HAP-1 (cell line): ENCODE measurements at places on chromosomes 1 and 21.

DNA sequence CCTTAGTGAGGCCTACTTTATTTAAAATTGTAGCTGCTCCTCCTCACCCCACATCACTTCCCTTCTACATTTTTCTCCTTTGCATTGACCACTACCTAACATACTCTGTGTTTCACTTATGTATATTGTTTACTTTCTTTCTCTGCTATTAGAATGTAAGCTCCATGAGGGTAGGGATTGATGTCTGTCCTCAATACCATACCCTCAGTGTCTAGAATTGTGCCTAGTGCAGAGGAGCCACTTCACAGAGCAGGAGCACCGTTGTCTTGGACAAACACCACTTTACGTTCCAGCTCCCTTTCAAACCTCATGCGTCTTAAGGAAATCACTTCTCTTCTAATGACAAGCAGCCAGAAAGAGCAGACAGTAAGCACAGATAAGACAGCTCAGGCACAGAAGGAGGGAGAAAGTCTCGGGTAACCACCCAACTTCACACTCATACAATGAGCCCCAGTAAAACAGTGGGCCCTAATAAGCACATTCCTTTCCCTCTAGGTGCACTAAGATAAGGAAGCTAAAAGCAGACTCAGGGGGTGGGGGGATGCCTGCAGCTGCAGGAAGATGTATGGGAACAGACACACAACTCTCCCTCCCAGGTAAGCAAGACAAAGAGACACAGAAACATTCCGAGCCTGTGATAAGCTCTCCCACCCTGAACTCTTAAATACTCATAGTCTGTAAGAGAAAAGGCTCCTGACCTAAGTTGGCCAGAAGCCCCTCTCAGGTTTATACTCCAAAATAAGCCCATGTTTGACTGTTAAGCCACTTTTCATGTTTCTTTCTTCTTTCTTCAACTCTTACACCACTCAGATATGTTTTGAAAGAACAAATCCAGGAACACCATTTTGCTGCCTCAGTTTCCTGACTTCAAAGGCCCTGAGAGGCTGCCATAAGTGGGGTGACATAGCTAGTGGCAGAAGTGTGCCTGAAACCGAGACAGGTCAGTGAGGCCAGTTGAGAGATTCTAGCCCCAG is 7.1 kb upstream of the PLEKHM2 start:
- no peak for DNase-seq

GRCh38 chr1:177170756-177171535 is at the start of gene BRINP2:
BRINP2 (plus strand) TSS chr1:177170958; CDS start chr1:177229877, 58,919 bp downstream.
- DNase-seq: no peak

- no peak for DNase-seq
These were observed 50.9 kb downstream of the PRDM15 start for GRCh38 chr21:41827951-41828883.

GRCh38 chr1:190154744-190155143 is 322.9 kb downstream of the BRINP3 start:
- no peak for DNase-seq

DNA sequence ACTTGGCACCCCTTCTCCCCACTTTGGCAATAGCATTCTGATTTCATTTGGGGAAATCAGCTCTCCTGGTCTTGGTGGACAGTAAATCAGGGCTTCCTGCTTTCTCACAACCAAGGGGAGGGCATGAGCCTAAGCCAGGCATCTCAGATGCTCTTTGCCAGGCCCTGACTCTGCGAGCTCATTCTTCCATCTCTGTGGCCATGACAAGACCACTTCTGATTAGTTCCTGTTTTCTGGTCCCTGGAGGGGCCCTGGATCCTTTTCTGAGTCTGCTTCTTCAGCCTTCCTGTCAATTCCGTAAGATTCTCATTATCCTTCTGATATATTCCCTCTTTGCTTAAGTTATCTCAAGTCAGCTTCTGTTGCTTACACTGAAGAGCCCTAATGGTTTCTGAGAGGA is 210.4 kb downstream of the HIVEP3 start:
- no peak for DNase-seq

DNA sequence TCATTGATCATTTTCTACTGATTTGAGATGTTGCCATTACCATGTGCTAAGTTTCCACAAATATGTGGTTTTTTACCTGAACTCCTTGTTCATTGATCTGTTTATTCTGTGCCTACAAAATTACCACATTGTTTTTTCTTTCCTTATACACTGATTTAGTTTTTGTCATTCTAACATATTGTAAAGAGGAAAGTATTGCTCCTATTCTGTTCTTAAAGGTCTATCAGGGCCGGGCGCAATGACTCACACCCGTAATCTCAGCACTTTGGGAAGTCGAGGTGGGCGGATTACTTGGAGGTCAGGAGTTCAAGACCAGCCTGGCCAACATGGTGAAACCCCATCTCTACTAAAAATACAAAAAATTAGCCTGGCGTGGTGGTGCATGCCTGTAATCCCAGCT is 75.1 kb downstream of the CAMTA1 start:
- DNase-seq: no peak

DNA sequence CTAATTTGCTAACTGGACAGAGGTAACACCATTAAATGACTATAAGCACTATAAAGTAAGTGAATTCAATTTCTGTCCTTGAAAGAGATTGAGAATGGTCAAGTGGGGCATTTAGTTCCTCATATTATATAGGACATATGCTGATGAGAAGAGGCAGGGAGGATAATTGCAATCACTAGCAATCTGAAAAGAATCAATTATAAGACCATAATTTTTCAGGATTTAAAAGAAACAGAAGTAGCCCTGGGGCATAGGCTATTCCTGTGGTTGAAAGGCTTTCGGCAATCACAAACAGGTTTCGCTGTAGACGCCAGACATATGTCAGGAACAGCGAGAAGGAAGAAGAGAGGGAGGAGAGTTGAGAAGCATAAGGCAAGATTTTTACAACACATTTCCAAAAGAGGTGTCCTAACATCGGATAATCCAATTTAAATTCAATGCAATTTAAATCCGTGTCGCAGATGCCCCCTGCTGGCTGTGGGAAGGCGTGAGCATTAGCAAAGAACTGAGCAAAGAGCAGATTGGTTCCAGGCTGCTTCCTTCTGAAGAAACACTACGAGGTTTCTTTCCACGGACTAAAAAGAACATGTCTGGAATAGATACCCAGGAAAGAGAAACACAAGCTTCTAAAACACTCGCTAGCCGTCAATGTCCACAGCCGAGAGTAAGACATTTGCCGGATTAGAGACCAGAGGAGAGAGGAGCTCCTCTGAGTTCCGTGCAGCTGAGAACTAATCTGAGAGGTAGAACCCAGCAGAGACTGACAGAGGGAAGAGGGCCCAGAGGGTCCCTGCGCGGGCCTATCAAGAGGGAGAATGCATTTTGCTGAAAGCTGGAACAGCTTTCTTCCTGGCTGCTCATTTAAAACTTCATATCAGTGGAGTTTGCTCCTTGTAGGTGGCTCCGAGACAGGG is 27.9 kb downstream of the RGS5 start:
- peak; percentile 52 for DNase-seq

GRCh38 chr1:193411714-193412113 is 225.3 kb upstream of the B3GALT2 start:
- DNase-seq: no peak

GRCh38 chr21:28993293-28993629 is 584 bp upstream of the LTN1 start:
- DNase-seq: no peak

- no peak for DNase-seq
These were observed 34.8 kb downstream of the LIN9 start for GRCh38 chr1:226274138-226274537.
